ENCODE measurements at places on chromosomes 3 and 15.

DNA sequence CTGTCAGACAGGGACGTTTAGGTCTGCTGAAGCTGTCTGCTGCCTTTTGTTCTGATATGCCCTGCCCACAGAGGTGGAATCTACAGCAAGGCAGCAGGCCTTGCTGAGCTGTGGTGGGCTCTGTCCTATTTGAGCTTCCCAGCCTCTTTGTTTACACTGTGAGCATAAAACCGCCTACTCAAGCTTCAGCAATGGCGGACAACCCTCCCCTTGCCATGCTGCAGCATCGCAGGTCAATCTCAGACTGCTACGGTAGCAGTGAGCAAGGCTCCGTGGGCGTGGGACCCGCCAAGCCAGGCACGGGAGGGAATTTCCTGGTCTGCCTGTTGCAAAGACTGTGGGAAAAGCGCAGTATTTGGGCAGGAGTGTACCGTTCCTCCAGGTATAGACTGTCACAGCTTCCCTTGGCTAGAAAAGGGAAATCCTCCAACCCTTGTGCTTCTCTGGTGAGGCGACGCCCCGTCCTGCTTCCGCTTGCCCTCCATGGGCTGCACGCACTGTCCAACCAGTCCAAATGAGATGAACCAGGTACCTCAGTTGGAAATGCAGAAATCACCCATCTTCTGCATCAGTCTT lies 71.4 kb downstream of the SPSB4 start:
- no peak for DNase-seq

DNA sequence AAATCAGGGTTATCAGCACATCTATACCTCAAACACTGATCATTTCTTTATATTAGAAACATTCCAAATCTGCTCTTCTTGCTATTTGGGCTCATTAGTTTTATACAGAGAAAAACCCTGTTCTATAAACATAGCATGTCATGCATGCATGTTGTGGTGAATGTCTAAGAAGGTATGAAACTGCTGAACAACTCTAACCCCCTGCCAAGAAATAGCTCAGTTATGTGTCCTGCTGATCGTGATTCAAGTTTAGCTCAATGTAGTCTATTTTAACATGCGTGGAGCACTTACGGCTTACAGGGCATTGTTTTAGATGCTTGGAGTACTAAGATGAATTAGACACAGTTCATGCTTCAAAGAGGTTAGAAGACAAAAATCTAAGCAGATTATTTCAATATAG lies 35.8 kb downstream of the MYH15 start:
- no peak for DNase-seq

DNA sequence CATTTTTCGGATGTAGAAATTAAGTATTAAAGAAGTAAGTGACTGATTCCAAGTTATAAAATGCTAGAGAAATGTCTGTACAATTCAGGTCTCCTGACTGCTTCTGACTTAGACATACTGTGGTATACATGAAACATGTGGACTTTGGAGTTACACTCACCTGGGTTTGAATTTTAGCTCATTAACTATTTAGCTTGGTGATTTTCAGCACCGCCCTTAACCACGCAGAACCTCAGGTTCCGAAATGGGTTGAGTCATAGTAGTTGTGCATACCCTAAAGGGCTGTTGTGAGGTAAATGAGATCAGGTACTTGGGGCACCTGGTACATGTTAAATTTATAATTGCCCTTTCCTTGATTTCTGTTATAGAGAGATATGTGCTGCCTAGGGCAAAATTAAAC lies 32.9 kb upstream of the UTS2B start:
- no peak for DNase-seq

DNA sequence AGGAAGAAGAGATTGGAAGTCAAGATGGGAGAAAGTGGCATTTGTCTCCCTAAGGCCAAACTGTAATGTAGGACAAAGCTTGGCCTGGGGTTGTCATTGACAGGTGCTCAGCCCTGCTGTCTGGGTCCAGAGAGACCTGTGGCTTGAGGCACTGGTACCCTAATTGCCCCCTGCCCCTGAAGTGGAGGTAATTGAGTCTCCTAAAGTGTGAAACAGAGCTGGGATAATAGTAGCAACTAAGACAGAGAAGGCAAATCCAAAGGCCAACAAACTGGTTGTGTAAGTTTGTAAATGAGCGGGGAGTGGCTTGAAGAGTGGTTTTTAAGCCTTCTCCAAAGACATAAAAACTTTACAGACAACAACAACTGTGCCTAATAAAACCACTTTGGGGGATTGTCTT lies 264.2 kb upstream of the ROPN1 start:
- no peak for DNase-seq

DNA sequence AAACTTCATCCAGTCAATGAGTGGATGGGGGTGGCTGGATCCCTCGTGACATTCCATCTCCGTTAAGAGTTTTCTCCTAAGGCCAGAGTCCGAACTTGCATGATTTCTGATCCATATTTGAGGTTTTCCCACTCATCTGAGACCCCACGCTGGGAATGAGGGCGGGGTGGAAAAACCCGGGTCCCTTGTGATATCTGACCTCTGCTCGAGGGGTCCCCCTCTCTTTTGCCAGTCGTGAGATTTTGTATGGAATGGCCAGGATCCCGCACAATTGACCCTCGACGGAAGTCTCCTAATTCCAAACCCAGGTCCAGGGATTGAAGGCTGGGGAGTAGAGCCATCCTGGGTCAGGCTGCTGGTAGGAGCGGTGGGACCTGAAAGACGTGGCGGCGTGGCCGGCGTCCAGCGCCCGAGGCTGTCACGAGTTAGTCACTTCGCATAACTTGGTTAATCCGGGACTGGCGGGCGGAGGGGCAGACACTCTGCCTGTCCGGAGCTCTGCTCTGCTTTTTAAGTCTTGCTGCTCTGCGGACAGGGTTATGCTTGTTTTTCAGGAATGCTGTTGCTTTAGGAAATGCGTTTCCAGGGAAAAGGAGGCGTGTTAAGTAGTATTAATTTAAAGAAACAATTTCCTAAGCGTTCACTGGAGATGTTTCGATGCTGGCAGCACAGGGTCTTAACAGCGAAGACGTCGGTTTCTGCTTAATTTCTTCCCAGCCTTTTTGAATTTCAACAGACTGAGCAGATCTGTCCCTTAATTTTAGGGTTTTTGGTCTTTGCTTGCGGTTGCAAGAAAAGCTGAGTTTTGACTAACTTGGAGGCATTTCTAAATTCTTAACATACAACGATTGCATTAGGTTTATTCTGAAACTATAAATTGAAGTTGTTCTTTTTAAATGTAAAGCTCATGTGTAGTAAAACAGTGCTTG lies 69.7 kb upstream of the LRRFIP2 start:
- peak; percentile 35 for DNase-seq

DNA sequence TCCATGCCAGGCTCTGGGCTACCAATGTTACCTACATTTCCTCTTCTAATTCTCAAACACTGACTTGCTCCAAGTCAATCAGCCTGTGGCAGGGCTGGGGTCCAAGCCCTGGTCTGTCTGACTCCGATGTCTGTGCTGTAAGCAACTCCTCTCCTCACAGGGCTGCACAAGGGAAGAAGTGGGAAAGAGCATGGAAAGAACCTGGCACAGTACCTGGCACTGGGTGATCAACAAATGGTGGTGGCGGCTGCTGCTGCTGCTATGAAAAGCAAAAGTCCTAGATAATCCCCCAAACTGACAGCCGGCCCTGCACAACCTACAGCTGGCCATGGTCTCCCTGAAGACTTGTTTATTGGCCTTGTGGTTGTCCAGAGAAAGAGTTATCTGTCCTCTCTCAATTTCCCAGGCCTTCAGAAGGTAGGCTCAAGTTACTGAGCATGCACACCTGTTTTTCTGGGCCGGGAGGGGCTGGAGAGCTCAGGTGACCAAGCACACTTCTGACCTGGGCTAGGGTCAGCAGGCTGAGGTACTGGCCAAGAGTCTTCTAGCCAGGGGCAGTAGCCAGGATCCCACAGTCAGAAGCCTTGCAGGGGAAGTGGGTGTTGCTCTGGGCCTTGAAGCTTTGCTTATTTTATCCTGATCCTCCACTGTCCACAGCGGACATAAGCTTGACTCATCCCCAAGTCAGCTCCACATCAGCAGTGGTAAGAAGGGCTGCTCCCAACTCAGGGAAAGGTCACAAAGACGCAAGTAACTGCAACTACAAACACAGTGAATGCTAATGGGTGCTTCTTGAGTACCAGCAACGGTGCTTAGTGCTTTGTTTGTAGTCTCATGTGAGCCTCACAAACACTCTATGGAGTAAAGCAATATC lies 35.3 kb upstream of the KY start:
- no peak for DNase-seq

- no peak for DNase-seq
These were observed 83.6 kb downstream of the NSUN3 start for GRCh38 chr3:94146455-94146854.

DNA sequence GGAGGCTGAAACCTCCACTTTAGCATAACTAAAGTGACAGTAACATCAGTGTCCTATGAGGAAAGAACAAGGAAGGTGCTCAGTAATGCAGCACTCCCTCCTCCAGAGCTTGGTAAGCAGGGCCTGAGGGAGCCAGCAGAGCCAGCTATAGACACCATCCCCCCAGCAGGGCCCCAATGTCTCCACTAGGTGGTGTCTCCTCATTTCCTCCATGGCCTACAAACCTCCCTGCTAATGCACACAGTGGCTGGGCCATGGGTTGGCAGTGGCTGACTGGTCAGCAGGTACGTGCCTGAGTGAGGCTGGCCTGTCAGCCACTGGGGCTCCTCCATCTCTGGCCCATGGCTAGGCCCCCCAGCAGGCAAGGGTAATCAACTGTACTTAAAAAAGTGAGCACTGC lies 13.6 kb downstream of the MRPS25 start:
- DNase-seq = peak; percentile 24

DNA sequence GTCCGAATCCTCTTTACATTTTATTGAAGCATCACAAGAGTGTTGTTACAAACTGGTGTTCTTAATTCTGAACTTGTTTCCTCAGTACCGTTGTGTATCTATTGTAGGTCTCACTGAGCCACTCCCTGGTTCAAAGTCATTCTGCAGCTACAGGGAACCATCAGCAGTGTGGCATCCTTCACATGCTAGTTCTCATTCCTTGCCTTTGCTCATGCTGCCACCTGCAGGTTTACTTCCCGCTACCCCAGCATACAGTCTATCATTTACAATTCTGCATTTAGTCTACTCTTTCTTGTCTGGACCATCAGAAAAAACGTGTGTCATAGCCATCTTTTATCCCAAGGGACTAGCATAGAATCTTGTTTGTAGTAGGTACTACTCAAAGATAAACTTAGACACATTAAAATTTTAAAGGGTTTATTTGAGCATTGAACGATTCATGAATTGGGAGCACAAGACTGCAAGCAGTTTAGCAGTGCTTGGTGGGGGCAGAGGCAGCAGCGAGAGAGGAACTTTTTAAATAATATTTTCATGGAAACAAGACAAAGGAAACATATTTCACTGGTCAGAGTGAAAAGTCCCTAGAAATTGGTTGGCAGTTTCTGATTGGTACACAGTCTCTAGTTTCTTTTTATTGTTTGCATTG lies 402.1 kb downstream of the CADM2 start:
- no peak for DNase-seq

GRCh38 chr3:14899993-14900618 lies 47.3 kb upstream of the NR2C2 start:
- no peak for DNase-seq

DNA sequence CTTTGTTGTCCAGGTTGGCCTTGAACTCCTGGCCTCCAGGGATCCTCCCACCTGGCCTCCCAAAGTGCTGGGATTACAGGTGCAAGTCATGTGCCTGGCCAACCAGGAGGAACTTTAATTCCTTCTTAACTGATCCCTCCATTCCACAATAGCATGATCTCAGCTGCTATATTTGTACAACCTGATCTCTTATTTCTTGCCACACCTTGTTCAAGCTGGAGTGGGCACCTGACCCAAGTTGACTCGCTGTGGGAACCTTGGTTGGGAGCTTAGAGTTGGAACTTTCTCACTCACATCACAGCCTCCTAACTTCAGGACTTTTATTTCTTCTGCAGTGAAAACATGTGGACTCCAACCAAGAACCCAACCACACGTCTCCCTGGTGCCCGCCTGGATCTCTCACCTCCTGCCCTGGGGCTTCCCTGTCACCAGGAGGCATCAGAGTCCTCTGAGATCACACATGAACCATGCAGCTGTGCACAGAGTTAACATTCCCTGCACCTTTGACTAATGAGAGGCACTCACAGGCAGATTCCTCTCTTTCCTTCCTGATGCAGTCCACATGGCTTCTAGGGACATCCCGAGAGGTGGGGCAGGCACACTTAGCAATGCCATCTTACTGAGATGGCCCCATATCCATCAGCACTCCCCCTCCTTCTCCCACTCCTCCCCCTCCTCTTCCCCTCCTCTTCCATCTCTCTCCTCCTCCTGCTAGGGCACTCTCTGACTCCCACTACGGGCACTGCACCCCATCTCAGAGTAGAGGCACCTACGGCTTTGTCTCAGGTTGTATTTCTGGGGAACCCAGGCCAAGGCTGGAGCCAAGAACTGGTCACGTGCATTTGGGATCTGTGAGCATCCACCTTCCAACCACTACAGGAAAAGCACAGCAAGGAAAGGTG lies 9.7 kb upstream of the CYFIP1 start:
- DNase-seq = no peak

DNA sequence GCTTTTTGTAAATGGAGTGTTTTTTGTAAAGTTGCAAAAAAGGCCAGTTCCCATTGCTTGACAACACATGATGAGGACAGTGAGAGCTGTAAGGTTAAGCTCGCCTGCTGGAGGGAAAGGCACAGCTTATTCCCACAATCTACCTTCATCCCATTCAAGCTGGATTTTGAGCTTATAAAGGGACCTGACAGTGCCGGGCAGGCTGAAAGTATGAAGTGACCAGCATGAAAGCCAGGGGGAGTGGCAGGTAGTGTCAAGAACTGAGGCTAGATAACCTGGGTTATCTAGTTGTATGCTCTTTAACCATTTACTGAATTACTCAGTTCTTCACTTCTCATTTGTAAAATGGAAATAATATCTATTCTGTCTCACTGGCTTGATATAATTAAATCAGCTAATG lies 52.3 kb upstream of the KPNA4 start:
- no peak for DNase-seq

- DNase-seq = peak; percentile 4
These were observed 154.6 kb upstream of the TLE3 start for GRCh38 chr15:70252056-70252950.

- no peak for DNase-seq
These were observed 18.1 kb downstream of the BBX start for GRCh38 chr3:107540857-107541256.

DNA sequence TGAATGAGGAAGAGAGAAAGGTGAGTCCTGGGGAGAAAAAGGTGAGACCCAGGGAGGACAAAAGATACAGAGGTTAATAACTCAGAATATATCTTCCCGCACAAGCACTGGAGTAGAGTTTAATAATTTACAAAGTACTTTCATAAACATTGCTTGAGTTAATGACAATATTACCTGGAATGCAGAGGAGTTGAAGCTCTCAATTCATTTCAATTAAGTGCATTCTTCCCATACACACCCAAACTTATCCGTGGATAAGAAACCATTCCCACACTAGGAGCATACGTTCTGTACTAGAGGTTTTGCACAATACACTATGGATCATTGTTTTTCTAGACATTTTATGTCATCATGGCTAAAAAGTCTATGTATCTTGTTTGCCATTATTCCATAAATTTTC lies 23.3 kb upstream of the KNG1 start:
- no peak for DNase-seq

All from CD4-positive, alpha-beta T cell treated with Interleukin-15 for 1 hour (primary cell).